ENCODE measurements at places on chromosomes 4 and X.

GRCh38 chr4:155403886-155404285 lies 27.1 kb upstream of the MAP9 start:
- DNase-seq, result no peak

- DNase-seq, result peak; percentile 11
Observed at GRCh38 chr4:169270810-169271691, at the start of gene SH3RF1. SH3RF1 (minus strand) TSS chr4:169270956; CDS start chr4:169269212, 1,744 bp downstream.

DNA sequence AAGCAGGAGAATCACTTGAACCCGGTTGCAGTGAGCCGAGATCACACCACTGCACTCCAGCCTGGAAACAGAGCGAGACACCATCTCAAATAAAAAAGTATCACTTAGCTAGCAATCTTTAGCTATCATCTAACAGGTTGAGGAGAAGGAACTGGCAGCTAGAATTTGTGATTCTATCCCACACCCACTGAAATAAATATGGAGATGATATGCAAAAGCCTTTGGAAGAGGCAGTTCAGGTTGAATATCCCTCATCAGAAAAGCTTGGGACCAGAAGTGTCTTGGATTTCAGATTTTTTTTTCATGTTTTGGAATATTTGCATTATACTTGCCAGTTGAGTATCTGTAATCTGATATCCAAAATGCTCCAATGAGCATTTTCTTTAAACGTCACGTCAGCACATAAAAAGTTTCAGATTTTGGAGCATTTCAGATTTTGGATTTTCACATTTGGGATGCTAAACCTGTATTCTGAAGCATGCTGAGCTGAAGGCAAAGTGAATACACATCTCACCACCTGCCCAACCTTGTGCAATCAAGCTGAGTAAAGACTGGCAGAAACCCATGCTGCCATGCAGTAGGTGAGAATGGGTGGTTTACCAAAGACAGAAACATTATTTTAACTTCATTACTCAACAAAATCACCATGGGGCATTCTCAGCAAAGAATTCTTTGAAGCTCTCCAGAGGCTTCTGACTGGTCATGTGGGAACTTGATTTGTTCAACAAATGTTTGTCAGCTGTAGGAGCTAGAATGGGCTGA lies 159.3 kb downstream of the SH3KBP1 start:
- no peak for DNase-seq

- DNase-seq, result no peak
Observed at GRCh38 chrX:106415276-106415895, 196.4 kb upstream of the RADX start.

- DNase-seq, result no peak
Observed at GRCh38 chr4:143402776-143403552, 66.3 kb downstream of the GAB1 start.

- no peak for DNase-seq
Observed at GRCh38 chr4:183469285-183469684, 24.8 kb downstream of the CDKN2AIP start.

DNA sequence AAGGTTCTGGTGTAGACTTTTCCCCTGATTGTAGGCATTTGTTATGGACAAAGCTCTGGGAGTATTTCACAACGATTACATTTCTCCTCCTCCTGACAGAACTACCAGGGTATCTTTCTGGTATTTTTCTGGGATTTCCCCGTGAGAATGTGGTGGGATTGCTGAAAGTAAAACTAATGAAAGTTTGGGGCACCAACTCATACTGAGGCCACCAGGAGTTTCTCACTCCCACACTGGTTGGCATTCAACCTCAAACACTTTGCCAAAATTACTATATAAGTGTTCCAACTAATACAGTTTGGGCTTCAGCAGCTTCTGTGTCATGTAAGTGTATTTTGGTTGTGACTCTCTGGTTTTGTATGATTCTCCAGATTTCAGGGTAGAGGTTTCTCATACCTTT lies 855.1 kb downstream of the GLUD2 start:
- DNase-seq, result no peak

GRCh38 chrX:38211891-38212635 lies 8.6 kb downstream of the SRPX start:
- no peak for DNase-seq

GRCh38 chr4:140374130-140374477 lies 658 bp downstream of the SCOC start:
- no peak for DNase-seq
